Renal pelvis (tissue), 12 donors: ENCODE measurements at places on chromosomes 13 and 19.

GRCh38 chr19:17255150-17255621 lies 9.4 kb downstream of the USHBP1 start:
- no peak for DNase-seq

- DNase-seq: no peak
Measured at GRCh38 chr19:16146112-16146511, 2.6 kb downstream of the HSH2D start.

- DNase-seq: no peak
Measured at GRCh38 chr13:69020120-69020519, 1087.5 kb upstream of the ATXN8OS start.

GRCh38 chr13:20217168-20217567 lies 15.0 kb downstream of the GJB6 start:
- no peak for DNase-seq

GRCh38 chr19:13623716-13624710 lies 117.7 kb upstream of the CACNA1A start:
- no peak for DNase-seq

DNA sequence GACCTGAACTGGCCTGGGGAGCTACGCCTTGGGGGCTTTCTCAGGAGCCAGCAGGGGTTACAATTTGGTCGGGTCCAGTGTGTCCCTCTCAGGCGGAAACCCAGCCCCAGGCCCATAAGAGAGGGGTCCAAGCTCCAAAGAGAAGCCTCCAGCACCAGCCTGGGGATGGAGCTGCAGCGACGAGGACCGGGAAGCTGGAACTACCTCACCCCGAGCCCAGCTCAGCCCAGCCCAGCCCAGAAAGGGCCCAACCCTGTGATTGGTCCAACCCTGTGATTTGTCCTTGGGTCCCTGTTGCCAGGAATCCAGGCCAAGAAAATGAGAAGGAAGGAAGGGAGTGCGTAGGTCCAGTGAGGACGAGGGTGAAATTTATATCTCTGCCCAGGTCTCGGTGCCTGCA lies 24.1 kb downstream of the CLEC4M start:
- no peak for DNase-seq
